Tracheal epithelial cell (primary cell): ENCODE measurements at places on chromosomes 1 and 21. TPM values are rescaled to one million over a fixed set of nuclear protein-coding genes. Genes with fewer than 3 reads are reported as not detected.

NCAM2 gene
- under 0.01 and 1.5 TPM in 2 replicates for total RNA-seq

GABPA gene
- 14.9 and 17.7 TPM in 2 replicates for total RNA-seq

MAST2 gene
- 12.5 and 12.6 TPM in 2 replicates for total RNA-seq

CLIC6 gene
- 0.48 TPM in 1 of 2 replicates, not detected in the other for total RNA-seq

ITLN2 gene
- 0.64 TPM in 1 of 2 replicates, not detected in the other for total RNA-seq

KRTAP19-1 gene
- total RNA-seq: 0.24 TPM in 1 of 2 replicates, not detected in the other

CR2 gene
- total RNA-seq: 0.21 TPM in 1 of 2 replicates, not detected in the other

IL19 gene
- total RNA-seq: 0.24 TPM in 1 of 2 replicates, not detected in the other

KRTAP10-6 gene
- not detected in 2 replicates for total RNA-seq
